Omental fat pad (tissue), 4 donors: ENCODE measurements at places on chromosomes 3 and 15.

GRCh38 chr3:111762537-111762936, 96.5 kb upstream of the PHLDB2 start:
- DNase-seq, result no peak

DNA sequence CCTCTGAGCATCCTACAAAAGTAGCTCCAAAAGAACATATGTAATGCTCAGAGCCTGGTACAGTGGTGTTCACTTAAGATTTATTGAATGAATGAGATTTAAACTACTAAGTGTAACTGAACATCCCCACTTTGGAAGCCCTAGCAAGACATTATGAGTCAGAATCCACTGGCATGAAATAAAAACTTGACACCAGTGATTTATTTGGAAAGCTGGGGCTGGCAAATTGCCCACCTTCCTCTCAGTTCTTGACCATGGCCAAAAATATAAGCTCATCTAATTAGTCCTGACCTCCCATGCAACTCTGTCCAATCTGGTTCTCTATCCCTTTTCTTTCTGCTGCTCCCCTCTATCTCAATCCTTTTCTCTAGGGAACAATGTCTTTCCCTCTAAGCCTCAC, 418.0 kb downstream of the PLCL2 start:
- DNase-seq, result no peak

GRCh38 chr3:48997714-48998637, 7.9 kb downstream of the P4HTM start:
- no peak for DNase-seq

- DNase-seq, result no peak
These were observed 403.2 kb downstream of the ZIC1 start for GRCh38 chr3:147812186-147812911.

DNA sequence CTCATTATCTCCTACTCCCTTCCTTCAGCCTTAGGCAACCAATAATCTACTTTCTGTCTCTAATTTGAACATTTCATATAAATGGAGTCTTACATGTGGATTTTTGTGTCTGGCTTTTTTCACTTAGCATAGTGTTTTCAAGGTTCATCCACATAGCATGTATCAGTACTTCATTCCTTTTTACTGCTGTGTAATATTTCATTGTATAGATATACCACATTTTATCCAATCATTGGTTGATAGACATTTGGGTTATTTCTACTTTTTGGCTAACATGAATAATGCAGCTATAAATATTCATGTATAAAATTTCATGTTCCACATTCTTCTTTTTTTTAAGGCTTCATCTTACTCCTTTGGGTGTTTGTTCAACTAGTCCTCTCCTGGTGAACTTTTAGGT, 20.2 kb downstream of the DBR1 start:
- no peak for DNase-seq

- DNase-seq, result no peak
These were observed 15.4 kb downstream of the HHLA2 start for GRCh38 chr3:108311797-108312196.

- no peak for DNase-seq
These were observed 37.7 kb downstream of the PCSK6 start for GRCh38 chr15:101451846-101452245.

- no peak for DNase-seq
These were observed 145.1 kb upstream of the CNTN4 start for GRCh38 chr3:1953536-1953935.

GRCh38 chr3:65776494-65776893, 262.2 kb downstream of the MAGI1 start:
- no peak for DNase-seq

GRCh38 chr3:49805367-49805782, 2.3 kb downstream of the INKA1 start:
- no peak for DNase-seq

DNA sequence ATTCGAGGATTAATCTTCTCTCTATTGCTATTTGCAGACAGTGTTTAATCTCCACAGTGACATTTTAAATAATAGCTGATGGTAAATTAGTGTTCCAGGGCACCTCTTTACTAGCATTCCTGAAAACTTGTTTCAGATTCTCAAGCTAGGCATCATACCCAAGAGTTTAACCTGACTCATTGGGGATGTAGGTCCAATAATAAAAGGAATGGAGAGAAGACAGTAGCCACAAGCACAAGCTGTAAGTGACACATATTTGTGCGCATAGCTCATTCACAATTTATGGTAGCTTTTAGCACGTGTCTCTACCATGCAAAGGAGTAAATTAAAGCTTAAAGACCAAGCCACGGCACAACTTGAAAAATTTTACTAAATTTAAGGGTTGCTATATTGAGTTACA, 171.3 kb upstream of the FAM3D start:
- no peak for DNase-seq

GRCh38 chr15:78109156-78109555, 16.8 kb downstream of the SH2D7 start:
- no peak for DNase-seq

DNA sequence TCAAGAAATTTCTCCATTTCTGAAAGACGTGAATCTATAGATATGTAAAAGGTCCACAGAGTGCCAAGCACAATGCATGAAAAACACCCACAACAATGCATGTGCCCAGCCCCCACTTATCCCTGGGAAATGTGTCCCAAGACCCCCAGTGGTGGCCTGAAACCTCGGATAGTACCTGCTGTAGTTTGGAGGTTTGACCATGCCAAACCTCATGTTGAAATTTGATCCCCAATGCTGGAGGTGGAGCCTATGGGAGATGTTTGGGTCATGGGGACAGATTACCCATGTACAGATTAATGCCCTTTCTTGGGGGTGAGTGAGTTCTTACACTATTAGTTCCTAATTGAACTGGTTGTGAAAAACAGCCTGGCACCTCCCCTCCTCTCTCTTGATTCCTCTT, 21.4 kb upstream of the MYZAP start:
- no peak for DNase-seq

DNA sequence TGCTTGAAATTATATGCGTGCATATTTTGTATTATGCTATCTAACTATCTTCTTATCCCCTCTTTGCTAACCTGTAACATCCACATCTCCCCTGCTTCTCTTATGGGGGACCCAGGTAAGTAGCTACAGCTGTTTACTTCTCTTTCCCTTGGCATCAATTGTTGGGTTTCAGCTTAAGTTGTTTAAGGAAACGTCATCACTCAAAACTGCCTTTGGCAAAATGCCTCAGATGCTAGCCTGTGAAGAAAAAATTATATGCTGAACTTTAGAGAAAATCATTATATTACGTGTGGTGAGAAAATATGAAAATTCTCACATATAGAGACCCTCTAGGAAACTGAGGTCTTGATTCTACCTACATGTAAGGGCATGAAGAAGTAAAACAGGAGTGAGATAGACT, 447.0 kb upstream of the NECTIN3 start:
- no peak for DNase-seq

DNA sequence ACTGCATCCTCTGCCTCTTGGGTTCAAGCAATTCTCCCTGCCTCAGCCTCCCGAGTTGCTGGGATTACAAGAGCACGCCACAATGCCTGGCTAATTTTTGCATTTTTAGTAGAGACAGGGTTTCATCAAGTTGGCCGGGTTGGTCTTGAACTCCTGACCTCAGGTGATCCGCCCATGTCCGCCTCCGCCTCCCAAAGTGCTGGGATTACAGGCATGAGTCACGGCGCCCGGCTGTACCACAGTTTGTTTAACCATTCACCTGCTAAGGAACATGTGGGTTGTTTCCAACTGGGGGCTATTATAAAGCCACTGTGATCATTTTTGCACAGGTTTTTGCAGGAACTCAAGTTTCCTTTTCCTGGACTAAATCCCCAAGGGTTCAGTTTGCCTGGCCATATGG, 123.2 kb upstream of the RAP2B start:
- no peak for DNase-seq

DNA sequence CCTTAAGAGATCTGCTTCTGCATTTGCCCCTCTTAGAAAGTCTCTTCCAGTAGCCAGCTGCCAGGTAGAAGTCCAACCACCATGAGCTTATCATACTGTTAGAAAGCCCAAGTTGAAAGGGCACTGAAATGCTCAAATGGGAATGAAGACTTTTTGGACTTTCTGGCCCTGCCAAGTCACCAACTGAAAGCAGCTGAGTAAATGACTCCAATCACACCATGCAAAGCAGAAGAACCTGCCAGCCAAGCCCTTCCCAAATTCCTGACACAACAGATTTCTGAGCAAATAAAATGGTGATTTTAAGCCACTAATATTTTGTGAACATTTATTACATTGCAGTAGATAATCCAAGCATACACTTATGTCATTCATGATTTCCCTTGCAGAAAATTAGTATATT, 2.1 kb upstream of the CMTM8 start:
- no peak for DNase-seq

DNA sequence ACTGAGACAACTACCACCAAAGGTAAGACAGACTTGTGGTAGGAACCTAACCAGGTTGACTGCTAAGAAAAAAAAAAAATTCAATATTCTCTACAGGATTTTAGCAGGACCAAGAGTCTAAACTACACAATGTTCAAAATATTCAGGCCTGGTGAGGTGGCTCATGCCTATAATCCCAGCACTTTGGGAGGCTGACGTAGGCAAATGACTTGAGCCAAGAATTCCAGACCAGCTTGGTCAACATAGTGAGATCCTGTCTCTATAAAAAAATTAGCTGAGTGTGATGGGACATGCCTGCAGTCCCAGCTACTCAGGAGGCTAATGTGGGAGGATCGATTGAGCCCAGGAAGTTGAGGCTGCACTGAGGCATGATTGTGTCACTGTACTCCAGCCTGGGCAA, 341.6 kb upstream of the WNT5A start:
- DNase-seq, result no peak

GRCh38 chr3:146646261-146646660, 41.1 kb upstream of the PLSCR5 start:
- no peak for DNase-seq

GRCh38 chr15:34114215-34114614, 12.3 kb downstream of the PGBD4 start:
- DNase-seq, result no peak

DNA sequence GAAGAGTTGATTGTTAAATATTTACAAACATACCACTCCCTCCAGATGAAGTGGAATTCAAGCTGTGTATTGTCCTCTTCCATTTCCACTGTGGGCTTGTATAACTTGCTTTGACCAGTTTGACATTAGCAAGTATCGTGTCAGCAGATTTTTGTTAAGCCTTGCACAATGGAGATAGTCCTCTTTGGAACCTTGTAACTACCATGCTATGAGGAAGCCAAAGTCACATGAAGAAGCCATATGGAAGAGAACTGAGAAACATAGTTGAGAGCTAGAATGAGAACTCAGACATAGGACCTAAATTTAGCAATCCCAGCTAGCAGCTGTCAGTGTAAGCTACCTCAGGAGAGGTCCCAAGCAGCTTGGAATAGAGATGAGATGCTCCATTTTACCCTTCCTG, 889.2 kb downstream of the PDCD6IP start:
- no peak for DNase-seq

DNA sequence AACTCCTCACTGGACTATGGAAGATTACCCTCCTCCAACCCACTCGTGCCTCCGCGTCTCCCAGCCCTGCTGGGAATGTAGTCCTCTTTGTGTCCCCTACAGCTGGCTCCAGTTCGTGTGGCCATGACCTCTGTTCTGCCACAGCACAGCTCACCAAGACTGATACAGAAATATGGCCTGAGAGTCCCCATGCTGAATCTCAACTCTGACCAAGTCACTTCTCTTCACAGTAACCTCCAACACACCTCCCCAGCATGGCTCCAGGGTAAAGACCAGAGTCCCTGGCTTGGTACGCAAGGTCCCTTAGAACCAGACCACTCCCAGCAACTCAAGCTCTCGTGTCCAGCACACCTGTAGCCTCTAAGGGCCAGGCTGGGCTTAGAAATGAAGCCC, 2.3 kb upstream of the COL7A1 start:
- no peak for DNase-seq

GRCh38 chr15:68154923-68155559, 50.1 kb downstream of the CALML4 start:
- DNase-seq, result no peak

DNA sequence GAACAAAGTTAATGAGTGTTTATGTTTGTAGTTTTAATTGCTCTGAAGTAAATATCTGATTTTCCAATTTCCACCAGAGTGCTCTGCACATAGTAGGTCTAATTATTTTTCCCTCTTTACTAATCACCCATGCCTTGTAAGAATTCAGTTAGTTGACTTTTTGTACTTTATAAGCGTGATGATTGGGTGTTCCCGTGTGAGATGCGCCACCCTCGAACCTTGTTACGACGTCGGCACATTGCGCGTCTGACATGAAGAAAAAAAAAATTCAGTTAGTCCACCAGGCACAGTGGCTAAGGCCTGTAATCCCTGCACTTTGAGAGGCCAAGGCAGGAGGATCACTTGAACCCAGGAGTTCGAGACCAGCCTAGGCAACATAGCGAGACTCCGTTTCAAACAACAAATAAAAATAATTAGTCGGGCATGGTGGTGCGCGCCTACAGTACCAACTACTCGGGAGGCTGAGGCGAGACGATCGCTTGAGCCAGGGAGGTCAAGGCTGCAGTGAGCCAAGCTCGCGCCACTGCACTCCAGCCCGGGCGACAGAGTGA, 507 bp upstream of the VHL start:
- DNase-seq, result no peak

DNA sequence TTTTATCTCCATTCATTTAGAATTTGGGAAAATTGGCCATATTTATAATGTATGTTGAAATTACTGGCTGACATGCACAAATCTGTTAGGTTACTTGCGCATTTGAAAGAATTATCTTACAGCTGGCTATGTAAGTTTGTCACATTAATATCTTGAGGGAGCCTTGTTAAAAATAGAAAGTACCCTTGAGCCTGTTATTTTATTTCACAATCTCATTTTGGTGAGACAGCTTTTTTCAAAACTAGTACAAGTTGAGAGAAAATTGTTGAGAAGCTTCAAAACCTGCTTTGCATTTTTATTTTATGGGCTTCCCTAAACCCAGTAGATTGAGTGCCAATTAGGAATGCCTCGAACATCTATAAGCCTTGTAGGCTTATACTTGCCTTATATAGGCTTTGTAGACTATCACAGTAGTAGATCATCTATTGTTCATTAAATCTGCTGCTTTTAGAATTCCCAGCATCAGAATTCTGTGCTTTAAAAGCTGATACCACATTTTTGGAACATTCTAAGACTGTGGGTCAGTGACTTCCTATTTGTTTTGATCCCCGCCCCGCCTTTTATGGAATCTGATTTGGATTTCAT, 6.3 kb downstream of the IDH3A start:
- no peak for DNase-seq

- DNase-seq, result no peak
These were observed 562 bp downstream of the NBEAL2 start for GRCh38 chr3:46979958-46980497.

- DNase-seq, result no peak
These were observed 35.4 kb downstream of the LIPC start for GRCh38 chr15:58467121-58467721.
